Cortex of kidney (tissue), 1 donor: ENCODE measurements at places on chromosomes 2 and 18.

GRCh38 chr2:151237422-151238025 lies 24.1 kb downstream of the RBM43 start:
- no peak for DNase-seq

DNA sequence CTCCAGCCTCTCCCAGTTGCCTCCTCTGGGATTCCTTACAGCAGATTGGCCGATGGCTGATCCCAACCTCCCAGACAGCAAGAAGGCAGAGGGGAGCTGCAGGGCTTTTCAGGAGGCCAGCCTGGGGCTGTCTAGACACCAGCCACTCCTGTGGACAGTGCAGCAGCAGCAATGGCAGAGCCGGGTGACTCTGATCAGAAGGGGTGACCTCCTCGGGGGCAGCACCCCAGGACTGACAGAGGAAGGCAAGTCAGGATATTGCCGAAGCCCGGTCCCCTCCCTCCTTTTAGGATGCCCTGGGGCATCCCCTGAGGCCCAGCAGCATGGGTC lies 84.5 kb downstream of the INHBB start:
- DNase-seq, result no peak

DNA sequence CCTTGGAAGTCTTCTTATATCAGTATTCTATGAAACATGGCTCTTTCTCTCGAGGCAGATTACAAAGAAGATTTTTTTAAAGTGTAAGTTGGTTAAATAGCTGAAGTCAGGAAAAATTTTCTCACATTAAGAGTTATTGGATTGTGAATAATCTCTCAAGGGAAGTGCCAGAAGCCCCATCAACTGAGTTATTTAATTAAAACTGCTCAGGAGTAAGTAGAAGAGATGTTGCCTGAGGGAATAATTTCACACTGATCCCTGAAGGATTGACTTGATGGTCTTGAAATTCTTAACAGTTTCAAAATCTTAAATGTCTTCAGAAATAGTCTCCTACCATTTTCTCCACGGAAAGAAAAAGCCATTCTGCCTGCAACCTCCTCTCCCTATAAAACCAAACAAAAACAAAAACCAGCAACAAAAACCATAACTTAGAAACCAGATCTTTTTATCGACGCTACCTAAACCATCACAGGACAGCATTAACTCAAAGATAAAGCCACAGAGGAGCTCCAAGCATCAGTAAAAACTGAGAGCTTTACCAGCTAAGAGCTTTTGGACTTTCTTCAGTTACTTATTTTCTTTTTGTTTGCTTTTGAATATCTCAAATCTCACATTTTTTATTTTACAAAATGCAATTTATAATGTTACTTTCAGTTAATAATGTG lies 12.9 kb downstream of the CD226 start:
- no peak for DNase-seq

GRCh38 chr2:73028841-73029240 lies 42.7 kb downstream of the SFXN5 start:
- DNase-seq, result no peak

- no peak for DNase-seq
Measured at GRCh38 chr18:44474591-44474990, 206.1 kb upstream of the SETBP1 start.

DNA sequence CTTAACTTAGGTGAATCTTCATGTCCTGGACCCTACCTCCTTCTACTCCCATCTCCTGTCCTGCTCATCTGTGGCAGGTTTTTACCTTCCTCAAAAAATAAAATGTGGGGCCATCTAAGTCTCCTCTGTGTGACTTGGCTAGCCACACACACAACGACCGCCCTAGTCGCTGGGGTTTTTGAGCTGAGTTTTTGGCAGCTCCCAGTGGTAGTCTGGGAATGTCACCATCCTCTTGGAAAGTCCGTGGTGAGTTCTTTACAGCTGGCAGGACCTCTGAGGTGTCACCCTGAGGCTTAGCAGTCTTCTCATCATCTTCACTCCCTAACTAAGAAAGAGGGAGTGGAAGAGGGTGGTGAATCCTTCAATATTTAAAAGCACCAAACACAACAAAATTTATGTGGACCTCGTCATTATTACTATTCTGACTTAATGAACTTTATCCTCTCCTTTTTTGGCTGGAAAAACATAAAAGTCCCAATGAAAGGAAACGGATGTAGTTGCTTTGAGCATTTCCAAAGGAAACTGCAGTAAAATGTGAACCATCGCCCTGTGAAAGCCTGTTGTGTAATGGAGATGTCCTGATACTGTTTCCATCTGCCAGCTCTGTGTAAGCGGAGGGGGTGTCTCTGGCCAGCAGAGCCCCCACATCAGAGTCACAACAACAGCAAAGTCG lies 78.6 kb downstream of the VAPA start:
- DNase-seq, result no peak

- DNase-seq, result no peak
Measured at GRCh38 chr18:12837747-12838146, 46.3 kb downstream of the PTPN2 start.

DNA sequence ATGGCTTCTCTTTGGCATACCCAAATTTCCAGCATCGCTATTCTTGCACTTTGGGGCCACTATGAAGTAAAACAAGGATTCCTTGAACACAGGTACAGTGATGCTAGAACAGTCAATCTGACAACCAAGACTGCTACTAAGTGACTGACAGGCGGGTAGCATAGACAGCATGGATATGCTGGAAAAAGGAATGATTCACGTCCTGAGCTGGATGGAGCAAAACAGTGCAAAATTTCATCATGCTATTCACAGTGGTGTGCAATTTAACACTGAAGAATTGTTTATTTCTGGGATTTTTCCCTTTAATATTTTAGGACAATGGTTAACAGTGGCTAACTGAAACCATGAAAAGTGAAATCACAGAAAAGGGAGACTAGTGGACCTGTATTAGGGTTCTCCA lies 1511.2 kb upstream of the ZEB2 start:
- DNase-seq, result no peak

DNA sequence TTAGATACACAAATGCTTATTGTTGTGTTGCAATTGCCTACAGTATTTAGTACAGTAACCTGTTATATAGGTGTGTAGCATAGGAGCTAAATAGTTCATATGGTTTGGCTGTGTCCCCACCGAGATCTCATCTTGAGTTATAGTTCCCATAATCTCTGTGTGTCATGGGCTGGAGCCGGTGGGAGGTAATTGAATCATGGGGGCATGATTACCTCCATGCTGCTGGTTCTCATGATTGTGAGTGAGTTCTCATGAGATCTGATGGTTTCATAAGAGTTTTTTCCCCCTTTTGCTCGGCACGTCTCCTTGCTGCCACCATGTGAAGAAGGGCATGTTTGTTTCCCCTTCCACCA lies 190.5 kb upstream of the SESTD1 start:
- DNase-seq, result no peak

DNA sequence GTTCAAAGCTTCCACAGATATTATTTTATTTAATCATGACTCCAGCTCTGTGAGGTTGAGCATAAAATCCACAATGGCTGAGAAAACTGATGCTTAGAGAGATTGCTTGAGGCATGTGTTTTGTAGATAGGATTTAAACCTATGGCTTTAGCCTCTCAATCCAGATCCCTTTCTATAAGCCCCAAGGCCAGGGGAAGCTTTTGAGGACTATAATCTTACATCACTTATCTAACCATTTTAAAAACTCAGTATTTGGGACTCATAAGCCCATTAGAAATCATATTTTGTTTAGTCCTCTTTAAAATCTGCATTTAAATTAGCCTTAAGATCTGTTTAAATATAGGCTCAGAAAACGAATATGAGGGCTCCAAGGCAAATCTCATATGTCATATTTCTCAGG lies 135.4 kb upstream of the SERPINE2 start:
- DNase-seq, result no peak
